Lung (tissue), 17 donors: ENCODE measurements at places on chromosomes 1 and 21. TPM values are rescaled to one million over a fixed set of nuclear protein-coding genes. Genes with fewer than 3 reads are reported as not detected.

Gene CLDN17
- polyA plus RNA-seq = not detected

Gene SCAMP3
- polyA plus RNA-seq = 90.3 TPM

Gene TMEM54
- polyA plus RNA-seq = 56.6 TPM

Gene HIVEP3
- polyA plus RNA-seq = 7.0 TPM

Gene LAPTM5
- 232 TPM for polyA plus RNA-seq

Gene CSMD2
- 0.49 TPM for polyA plus RNA-seq

Gene GREM2
- polyA plus RNA-seq = 0.47 TPM

Gene TP73
- 2.0 TPM for polyA plus RNA-seq

Gene CDCA8
- polyA plus RNA-seq = 1.8 TPM

Gene NHLH1
- 0.12 TPM for polyA plus RNA-seq

Gene ATP1A4
- 0.09 TPM for polyA plus RNA-seq

Gene OR6N1
- 8.7 TPM for polyA plus RNA-seq

GRCh38 chr1:112938210-112938609, 17.8 kb downstream of the SLC16A1 start:
- DNase-seq = no peak

GRCh38 chr1:224632921-224633321, 16.8 kb downstream of the CNIH3 start:
- no peak for DNase-seq

DNA sequence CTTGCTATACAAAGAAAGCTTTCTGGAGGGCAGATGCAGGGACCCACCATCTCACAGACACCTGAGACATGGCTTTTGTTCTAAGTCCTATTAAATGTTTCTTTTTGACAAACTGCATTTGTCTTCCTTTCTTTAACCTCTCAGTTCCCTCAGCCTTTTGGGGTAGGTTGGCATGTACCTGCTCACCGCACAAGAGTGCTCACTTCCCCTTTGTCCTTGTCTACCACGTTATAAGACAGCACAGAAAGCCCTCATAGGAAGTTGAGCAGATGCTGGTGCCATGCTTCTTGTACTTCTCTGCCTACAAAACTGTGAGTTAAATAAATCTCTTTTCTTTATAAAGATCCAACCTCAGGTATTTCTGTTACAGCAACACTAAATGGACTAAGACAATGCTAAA, 31.9 kb upstream of the RGS21 start:
- DNase-seq = no peak

DNA sequence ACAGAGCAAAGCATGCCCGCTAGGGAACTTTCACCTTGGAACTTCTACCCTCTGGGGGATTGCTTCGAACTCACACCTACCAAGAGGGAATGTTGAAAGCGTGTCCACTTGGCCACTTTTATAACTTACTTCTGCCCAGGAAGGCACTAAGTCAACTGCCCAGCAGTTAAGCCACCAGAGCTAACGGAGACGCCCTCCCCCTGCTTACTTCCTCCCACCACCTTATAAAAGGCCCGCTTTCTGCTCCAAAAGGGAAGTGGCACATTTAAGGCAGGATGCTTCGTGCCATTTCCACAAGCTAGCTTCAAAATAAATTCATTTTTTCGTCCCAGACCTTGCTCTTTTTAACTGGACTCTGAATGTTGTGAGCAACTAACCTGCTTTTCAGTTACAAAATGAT, 3.2 kb upstream of the AK2 start:
- no peak for DNase-seq

DNA sequence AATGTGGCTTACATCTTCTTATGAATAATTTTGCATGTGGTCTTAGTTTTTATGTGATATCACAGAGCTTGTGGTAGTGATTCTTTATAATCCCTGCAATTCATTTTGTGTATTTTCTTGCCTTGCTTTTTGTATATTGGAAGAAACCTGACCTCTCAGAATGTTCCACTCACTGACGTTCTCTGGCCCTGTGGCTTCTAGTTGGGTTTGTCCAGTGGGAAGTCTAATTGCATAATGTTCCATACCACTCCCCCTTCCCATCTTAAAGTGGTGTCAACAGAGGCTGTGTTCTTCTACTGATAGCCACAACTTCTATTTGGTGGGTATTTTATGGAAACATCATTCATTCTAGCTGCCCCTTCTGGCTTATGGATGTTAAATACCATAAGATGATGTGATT, 225.3 kb downstream of the BACH1 start:
- no peak for DNase-seq

GRCh38 chr1:47532921-47533792, 95.3 kb downstream of the FOXD2 start:
- DNase-seq = peak; percentile 96

DNA sequence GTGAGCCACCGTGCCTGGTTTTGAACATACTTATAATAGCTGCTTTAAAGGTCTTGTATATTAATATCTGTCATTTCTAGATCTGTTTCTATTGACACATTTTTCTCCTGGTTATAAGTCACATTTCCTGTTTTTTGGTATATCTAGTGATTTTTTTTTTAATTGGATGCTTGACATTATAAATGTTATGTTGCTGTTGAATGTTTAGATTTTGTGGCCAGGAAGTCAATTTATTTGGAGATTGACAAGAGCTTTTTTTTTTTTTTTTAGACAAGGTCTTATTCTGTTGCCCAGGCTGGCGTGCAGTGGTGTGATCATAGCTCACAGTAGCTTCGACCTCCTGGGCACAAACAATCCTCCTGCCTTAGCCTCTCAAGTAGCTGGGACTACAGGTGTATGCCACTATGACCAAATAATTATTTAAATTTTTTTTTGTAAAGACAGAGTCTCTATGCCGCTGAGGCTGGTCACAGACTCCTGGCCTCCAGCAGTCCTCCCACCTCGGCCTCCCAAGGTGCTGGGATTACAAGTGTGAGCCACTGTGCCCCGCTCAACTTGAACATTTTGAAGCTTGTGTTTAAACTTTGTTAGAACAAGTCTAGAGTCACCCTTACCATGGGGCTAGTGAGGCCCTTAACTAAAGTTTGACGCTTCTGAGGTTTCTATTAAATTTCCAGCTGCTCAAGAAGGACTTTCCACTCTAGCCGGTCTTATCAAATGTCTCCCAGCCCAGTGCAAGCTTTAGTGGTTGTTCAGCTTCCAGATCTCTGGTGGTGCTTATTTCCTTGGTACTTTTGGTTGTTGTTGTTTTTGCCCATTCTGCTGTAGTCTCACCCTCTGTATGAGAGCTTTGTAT, 8.6 kb upstream of the CHI3L2 start:
- DNase-seq = no peak

- no peak for DNase-seq
Measured at GRCh38 chr1:110133436-110133835, 16.9 kb upstream of the SLC6A17 start.

DNA sequence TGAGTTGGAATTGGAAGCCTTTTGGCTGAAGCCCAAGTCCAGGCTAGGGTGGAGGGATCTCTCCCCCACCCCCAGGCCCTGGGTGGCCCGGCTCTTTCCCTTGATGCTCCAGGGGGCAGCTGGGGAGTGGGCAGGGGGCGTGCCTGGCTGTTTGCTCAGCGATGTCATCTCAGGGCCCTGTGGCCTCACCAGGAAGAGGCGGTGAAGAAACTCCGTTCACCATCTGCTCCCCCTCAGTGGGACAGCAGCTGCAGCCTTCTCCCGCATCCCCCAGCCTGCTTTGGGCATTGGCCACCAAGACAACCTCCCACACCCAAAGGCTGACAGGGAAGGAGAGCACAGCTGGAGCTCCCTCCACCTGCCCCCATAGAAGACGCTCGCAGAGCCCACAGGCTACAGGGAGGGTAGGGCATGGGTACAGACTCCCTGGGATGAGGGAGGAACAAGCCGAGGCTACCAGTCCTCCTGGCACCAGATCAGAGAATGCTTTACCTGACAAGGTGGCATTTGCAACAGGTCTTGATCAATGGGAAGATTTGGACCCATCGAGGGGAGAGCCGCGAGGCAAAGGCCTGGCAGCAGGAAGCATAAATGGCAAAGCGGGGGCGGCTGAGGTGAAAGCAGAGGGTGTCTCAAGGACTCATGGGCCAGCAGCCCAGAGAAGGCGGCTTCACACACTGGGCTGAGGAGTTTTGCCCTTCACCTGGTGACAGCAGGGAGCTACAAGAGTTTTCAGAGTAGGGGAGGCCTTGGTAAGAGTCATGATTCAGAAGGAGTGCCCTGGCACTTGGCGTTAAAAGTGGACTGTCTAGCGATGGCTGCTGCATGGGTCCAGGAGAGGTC, 6.5 kb upstream of the GUCA2A start:
- DNase-seq = peak; percentile 77

GRCh38 chr1:169570172-169570574, 16.1 kb downstream of the F5 start:
- no peak for DNase-seq

- no peak for DNase-seq
Measured at GRCh38 chr1:25669781-25670567, 53.4 kb downstream of the MAN1C1 start.

DNA sequence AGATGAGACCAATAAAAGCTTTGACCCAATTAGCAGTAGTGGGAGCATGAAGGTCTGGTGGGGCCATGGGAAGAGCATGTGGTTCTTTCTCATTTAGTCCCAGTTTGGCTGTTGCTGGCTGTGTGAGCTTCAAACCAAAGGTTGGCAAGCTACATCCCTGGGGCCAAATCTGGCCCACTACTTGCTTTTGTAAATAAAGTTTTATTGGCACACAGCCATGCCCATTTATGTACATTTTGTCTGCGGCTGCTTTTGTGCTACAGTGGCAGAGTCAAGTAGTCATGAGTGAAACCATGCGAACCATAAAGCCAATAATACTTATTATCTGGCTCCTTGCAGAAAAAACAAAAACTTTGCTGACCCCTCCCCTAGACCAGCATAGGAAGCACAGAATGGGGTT, 196.9 kb downstream of the PRDM2 start:
- DNase-seq = no peak

- no peak for DNase-seq
Measured at GRCh38 chr21:37835481-37835880, 80.8 kb downstream of the KCNJ6 start.

DNA sequence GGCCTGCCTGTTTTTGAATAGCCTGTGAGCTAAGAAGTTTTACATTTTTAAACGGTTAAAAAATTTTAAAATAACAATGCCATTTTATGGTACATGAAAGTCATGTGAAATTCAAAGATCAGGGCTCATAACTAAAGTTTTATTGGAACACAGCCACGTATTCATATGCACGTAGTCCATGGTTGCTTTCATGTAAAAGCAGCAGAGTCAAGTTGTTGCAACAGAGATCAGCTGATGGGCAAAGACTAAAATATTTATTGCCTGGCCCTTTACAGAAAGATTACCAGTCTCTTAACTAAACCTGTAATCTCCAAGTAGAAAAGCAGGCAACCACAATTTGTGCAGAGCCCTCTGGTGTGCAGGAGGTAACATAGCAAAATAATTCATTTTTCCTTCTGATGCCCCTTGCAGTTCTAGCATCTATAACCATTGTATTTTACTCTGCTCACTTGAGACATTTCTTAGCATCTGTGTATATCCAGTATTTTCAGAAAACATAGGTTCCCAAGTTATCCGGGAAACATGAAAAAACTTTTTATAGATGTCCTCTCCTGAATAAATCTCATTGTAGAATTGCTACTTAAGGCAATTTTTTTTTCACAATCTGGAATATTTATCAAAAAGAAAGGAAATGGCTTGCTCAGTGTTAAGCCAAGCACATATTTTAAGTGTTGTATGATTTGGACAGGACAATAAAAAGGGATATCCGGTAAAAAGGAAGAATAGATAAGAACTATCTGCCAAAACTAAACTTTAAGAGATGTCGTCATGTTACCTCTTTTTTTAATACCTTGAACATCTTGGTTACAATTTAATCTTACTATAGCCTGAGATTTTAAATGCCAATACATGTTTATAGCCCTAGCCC, 430.8 kb downstream of the PLPP3 start:
- DNase-seq = no peak

DNA sequence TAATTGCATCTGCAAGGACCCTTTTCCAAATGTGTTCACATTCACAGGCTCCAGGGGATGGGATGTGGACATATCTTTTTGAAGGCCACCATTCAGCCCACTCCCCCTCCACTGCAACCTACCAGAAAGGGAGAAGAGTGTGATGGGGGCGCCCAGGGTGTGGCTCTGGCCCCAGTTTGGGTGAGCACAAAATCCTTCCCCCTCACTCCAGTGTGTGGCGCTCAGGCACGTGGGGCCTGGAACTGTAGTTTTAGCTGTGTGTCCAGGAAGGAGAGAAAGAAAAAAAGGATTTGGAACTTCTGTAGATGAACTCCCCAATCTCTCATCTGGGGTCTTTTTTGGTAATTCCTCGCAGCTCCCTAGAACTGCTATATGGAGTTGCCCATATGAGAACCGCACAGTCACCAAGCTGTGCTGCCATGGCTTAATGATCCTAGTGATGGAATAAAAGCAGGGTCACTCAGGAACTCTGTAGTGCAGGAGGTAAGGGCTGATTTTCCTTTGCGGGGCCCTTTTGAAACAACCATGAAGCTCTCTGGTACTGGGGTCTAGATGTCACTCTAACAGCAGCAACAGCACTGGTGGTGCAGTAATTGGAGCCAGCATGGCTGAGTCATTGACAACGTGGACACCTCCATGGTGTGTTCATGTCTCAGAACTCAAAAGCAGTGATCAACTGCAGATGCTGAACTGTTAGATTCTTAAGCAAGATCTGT, 17.0 kb downstream of the AGT start:
- no peak for DNase-seq

DNA sequence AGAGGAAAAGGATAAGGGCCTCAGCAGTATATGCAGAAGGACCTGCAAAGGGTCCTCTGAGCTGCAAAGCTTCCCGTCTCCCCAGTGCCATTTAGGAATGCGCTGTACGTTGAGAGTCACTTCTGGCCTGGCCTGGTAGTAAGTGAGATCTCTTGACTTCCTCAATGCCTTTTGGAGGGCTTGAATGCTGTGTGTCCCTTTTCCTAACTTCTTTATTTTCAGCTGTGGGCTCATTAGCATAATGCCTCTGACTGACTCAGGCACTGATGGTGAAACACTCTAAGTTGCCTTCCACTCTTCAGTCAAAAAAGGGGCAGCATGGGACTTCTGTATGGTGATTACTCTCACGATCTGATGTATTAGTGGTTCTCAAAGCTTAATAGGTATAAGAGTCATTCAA, 49.9 kb downstream of the XCL1 start:
- DNase-seq = no peak

- no peak for DNase-seq
Measured at GRCh38 chr1:211952299-211952698, 83.1 kb downstream of the INTS7 start.

GRCh38 chr1:25566730-25567341, 23.4 kb downstream of the LDLRAP1 start:
- no peak for DNase-seq

- DNase-seq = no peak
Measured at GRCh38 chr1:22283596-22283995, 140.7 kb upstream of the WNT4 start.

DNA sequence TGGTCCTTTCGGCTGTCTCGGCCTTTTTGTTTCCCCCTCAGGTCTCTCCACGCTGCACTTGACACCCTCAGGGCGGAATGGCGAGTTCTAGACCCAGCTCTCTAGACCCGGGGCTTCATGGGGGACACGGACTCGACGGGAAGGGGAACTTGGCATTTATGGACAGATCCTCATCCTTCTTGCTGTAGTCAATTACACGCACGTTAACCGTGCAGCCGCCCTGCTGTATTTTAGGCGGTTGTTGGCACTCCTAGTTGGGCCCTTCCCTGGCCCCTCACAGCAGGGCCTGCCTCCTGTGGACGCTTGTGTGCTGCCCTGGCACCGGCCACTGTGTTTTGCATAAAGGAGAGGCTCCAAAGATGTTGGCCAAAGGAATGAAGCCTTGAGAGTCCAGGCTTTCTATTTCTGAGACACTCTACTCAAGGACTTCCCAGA, 558 bp upstream of the BTG3 start:
- DNase-seq = peak; percentile 62
